Left renal cortex interstitium (tissue), 4 donors: ENCODE measurements at places on chromosomes 3 and 15.

GRCh38 chr3:74842649-74843048 lies 228.2 kb upstream of the CNTN3 start:
- no peak for DNase-seq

DNA sequence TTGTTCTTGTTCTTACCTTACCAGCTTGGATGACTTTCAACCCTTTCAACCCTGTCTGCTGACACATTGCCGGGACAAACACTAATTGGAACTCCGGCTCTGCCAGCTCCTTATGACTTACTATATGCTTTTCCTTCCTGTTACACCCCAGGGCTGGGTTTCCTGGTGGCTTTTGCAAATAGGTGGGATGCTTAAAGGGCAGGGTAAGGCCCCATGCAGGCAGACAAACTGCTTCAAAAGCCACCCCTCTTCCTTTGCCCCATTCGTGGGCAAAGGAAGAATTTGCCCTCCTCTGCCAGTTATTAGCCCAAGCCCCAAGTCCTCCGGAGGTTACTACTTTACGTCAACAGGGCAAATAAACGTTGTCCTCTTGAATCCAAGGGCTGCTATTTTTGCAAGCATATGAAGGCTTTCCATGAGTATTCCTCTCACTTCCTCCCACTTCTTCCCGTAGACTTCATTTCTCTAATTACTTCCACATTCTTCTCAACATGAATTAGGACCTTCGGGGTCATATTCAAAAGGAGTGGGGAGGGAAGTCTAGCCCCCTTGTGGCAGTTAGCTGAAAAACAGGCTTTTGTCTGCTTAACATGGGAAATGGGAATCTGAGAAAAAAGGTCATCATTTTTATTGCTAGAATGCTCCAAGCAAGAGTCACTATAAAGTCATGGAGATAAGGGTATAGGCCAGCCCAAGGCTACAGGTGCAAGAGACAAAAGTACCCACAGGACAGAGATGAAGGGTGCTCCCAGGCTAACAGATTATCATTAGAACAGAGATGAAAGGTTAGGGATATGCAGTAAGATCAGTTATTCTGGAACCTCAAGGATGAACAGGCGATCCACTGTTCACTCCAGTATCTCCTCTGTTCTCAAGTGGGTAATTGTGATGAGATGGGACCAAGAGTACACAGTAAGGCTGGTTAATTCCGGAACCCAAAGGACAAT lies 56.3 kb upstream of the FSTL1 start:
- DNase-seq: peak; percentile 44

- DNase-seq: no peak
Measured at GRCh38 chr3:42855219-42855546, 20.5 kb downstream of the CYP8B1 start.

- DNase-seq: no peak
Measured at GRCh38 chr3:4343258-4343657, 40.1 kb downstream of the SETMAR start.

- DNase-seq: no peak
Measured at GRCh38 chr15:90845201-90845949, 23.0 kb upstream of the FURIN start.

DNA sequence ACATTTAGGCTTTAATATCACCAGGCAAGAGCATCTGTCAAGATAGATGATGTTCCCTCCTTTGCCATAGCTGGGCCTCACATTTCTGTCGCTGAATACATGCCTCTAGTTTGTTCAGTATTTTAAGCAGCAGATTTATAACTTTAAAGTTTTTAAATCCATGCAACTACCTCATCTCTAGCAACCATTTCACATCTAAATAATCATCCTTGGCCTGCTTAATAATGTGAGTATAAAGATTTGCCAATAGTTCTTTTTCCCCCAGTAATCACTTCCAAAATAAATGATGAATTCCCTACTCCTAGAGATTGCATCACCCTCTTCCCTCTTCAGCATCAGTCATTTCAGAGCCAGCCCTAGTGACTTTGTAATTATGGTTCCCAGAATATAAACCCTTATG lies 36.2 kb upstream of the FILIP1L start:
- no peak for DNase-seq

DNA sequence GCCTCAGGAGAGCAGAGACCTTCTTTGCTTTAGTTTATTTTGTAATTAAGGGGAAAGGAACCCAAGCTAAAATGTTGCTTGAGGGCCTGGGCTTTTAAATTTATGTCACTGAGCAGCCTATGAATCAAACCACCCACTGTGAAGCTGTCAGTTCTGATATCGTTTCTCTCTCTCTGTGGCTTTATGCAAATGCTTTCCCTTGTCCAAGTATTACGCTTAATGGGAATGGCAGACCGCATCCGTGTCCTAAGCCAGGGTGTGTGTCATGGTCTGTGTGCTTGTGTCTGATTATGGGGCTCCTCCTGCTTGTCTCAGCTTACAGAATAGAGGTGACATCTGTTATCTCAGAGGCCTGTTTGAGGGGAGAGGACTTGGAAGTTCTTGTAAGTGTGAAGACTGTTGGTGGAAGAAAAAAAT lies 82.4 kb downstream of the EBLN2 start:
- DNase-seq: no peak

DNA sequence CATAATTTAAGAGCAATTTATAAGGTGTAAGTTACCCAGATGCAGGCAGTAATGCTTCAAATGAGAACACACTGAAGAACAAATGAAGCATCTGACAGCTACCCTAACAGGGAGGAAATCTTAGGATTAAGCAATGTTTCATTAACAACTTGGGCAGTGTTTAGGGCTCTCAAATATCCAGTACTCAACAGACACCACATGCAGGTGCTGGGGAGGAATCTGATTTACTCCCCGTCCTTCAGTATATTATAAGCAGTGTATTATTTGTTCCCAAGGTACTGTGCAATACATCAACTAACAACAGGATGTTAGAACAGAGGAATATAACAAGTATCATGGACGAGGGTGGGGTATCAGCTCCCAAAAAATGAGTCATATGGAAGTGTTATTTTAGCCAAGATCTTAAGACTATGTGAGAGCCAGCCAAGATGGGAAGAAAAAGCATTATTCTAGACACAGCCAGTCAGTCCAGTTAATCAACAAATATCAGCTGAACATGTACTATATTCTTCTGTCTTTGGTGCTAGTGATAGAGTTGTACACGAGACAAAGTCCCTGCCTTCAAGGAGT lies 20.4 kb downstream of the BTBD1 start:
- no peak for DNase-seq

GRCh38 chr15:68428431-68428940 lies 3.5 kb downstream of the ITGA11 start:
- DNase-seq: no peak

DNA sequence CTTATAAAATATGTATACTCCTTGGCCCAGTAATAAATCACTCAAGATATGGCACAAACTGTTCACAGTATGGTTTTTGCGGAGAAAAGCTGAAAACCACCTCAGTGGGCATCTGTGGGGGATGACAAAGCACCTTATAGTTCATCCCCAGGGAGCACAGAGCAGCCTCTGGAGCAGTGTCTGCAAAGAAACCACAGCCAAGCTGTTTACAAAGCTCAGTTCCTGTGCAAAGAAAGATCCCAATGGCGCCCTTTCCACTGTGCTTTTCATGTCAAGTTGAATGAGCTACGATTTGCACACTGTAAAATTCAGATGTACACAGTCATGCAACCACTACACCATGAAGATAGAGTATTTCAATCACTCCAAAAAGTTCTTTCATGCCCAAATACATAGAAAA lies 2.5 kb upstream of the EFCC1 start:
- DNase-seq: no peak

GRCh38 chr3:127403795-127404194 lies 115.9 kb upstream of the PRR20G start:
- no peak for DNase-seq

DNA sequence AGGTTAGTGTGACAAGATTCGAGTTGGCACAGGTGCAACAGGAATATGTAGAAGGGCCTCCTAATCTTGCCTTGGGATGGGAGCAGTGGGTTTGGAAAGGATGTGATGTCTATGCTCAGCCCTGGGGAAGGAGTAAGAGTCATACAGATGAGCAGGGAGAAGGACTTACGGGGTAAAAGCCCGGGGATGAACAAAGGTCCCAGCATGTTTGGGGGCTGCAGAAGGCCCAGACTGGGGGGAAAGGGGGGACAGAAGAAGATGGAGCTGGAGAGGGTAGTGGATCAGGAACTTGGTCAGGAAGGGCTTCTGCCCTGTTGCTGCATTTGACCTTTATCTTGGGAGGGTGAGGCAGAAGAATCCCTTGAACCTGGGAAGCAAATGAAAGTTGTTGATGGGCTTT lies 240.1 kb upstream of the ST8SIA2 start:
- DNase-seq: no peak

GRCh38 chr3:112126511-112126911 lies 6.5 kb downstream of the GCSAM start:
- no peak for DNase-seq

- DNase-seq: no peak
Measured at GRCh38 chr3:114597871-114598270, 304.0 kb downstream of the TIGIT start.

DNA sequence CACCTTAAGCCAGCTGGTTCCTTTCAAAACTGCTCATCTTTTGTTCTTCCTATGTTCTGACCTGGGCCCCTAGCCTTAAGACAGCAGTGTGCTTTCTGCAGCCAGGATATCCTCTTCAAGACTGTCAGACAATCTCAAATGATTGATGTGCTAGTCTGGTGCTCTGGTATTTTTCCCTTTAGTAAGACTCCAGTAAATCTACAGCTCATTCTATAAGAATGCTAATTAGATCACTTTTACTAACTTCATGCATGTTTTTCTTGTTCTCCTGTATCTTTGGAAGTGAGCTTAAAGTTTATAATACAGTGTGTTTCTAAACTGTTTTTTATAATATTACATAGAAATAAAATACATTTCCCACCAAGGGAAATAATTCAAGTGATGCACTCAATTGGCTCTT lies 220.9 kb upstream of the NANOGP8 start:
- DNase-seq: no peak

DNA sequence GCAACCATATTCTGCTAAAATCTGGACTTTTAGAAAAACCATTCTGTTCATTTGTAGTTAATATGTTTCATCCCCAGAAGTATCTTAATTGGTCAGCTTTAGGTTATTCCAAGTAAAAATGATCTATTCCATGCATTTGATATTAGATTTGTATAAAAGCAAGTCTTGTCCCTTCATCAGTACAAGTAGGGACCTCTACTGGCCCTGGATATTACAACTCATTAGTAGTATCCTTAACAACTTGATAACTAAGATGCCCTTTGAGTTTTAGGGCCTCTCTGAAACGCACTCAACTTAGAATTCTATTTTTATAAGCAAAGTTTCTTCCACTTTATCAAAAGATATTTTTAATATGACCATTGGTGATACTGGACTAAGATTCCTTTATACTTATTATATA lies 25.3 kb upstream of the SELENOT start:
- DNase-seq: no peak

DNA sequence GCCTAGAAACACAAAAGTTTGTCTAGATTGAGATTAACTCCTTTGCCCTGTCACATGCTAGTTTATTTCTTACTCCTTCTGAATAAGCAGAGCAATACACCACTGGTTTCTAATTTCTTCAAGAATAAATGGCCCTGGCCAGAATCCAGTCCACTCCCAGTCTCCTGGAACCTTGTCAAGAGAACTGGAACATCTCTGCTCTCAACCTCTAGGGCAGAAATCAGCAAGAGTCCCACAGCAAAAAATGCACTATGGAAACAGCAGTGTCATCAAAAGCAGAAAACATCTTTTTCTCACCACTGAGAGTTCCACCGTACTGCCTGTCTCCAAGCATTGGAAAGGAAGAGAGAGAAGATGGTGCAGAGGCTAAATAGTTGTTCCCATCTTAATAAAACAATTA lies 35.9 kb upstream of the PPP2R3A start:
- DNase-seq: no peak

DNA sequence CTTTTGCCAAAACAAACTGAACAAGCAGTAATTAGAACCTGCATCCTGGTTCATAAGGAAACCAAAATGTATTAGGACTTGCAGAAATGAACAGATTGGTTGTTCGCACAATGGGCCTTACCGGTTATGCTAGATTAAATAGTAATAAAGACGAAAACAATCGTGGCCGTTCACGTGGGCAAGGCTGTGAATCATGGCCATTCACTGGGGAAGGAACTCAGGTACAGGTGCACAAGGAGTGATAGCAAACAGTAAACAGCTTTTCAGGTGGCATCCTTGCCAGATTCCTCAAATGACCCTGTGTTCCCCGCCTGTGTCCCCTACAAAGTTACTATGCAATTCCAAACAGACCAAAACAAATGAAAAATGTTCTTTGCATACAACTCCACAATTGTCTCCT lies 8.2 kb downstream of the LRIG1 start:
- DNase-seq: no peak

- DNase-seq: no peak
Measured at GRCh38 chr3:169467751-169468150, 195.8 kb downstream of the MECOM start.

DNA sequence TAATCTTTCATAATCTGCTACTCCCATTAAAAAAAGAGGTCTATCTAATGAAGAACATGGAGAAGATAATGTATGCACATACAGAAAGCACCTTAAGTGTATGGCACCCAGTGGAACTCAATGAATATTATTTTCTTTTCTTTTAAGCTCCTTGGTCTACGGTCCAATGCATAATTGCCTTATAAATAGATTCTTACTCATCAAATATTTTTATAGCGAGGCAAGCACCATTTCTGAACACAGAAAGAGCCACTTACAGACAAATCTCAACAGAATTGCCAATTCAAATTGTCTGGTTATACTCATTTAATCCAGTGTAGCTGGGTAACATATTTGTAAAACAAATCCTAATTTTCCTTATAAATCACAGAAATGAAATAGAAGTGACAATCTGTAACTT lies 6.3 kb downstream of the PDZRN3 start:
- no peak for DNase-seq

GRCh38 chr3:45665101-45665572 lies 24.1 kb upstream of the SACM1L start:
- no peak for DNase-seq

DNA sequence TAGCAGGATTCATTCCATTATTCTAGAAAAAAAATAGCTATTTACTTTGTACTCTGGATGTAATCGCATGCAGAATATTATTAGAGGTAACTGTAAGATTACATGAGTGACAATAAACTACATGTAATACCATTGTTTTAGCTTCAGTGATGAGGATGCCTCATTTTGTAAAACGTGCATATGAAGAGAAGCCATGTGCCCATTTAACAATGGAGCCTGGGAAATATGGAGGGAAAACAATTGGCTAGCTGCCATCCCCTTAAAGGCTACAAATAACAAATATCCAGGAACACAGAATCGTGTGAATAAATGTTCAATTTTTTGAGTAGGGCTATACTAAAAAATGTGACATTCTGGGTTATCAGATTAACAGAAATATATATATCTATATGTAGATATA lies 151.1 kb downstream of the SAMMSON start:
- DNase-seq: no peak

- DNase-seq: no peak
Measured at GRCh38 chr15:71545223-71545760, 265.1 kb upstream of the NR2E3 start.

- DNase-seq: no peak
Measured at GRCh38 chr3:46462111-46462510, 2.6 kb downstream of the LTF start.

DNA sequence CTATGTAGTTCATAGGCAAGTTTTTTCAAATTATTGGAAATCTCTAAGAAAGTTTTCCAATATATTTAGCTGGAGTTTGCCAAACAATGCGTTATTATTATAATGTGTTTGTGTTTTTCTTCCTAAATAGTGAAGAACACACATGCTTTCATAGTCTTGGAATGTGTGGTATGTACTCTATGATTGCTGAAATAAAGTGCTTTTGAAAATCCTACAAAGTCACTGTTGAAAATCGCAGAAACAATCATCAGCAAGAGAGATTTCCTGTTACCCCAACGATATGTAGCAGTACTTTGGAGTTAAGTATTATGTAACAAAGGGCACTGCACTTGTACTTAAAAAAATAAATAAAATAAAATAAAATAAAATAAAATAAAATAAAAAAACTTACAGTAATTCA lies 796.2 kb downstream of the NAALADL2 start:
- no peak for DNase-seq
